ENCODE measurements at places on chromosomes 6 and 20.

DNA sequence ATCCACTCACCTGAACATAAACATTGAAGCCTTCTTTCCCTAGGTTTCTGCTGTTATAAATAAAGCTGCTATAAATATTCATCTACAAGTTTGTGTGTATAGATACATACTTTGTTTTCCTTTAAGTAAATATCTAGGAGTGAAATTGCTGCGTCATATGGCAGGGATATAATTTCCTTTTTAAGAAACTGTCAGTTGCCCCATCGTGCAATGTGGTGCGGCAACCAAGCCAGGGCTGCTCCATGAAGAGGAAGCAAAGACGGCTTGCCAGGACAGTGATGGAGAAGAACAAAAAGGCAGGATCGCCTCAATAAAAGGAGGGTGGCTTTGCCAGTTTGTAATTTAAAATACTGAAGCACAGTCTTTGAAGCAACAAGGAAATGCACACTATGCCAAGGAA lies 36.6 kb downstream of the CITED2 start:
- DNase-seq = no peak

DNA sequence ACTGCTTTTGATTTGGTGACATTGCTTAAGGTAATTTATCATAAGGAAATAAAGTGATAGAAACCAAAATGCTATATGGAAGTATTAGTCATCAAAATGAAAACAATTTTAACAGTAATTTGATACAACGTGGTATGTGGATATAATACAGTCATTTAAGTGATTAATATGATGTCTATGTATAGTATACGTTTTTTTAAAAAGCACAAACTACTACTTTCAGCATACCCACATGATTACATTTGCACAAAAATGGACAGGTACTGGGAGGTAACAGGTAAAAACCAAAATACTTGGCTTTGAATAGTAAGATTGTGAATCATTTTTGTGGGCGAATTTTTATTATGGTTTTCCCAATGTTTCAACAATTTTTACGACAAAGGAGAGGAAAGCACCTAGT lies 97.6 kb downstream of the OGFRL1 start:
- DNase-seq = no peak

- DNase-seq = peak; percentile 72
Measured at GRCh38 chr20:39853636-39854035, 835.4 kb downstream of the MAFB start.

GRCh38 chr6:108739496-108740330 lies 108.5 kb upstream of the ARMC2 start:
- no peak for DNase-seq

- DNase-seq = no peak
Measured at GRCh38 chr6:122651604-122652003, 41.4 kb downstream of the PKIB start.

DNA sequence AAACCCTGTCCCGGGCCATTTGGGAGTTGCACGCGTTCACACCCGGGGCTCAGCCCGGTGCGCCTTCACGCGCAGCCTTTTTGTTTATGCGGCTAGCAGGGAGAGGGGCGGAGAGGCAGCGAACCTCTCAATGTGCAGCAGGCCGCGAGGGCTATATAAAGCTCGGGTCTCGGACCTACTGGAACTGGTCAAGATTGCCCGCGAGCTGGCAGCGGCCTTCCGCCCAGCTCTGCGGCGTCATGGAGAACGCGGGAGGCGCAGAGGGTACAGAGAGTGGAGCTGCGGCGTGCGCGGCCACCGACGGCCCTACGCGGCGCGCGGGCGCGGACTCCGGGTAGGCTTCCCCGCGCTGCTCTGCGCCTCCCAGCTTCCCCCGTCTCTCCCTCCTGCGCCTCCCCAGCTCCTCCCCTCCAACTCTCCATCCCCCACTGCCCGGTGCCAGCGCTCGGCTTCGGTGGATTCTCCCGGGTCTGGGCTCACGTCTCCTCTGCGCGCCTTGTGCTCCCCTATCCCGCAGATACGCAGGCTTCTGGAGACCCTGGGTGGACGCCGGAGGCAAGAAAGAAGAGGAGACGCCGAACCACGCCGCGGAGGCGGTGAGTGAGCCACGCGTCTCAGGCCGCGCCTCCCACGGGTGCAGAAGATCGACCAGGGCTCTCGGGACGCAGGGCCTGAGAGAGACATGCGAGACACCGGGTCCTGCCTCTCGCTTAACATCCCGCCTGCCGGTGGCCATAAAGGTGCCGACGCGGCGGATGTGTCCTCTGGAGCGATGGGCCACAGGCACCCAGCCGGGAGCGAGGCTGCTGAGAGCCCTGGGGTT lies at the start of gene RIPPLY2:
Gene RIPPLY2 (plus strand): TSS at position 183 of the 823 bp plus-strand sequence. CDS start 57 bp downstream, at position 240.
- DNase-seq = no peak

DNA sequence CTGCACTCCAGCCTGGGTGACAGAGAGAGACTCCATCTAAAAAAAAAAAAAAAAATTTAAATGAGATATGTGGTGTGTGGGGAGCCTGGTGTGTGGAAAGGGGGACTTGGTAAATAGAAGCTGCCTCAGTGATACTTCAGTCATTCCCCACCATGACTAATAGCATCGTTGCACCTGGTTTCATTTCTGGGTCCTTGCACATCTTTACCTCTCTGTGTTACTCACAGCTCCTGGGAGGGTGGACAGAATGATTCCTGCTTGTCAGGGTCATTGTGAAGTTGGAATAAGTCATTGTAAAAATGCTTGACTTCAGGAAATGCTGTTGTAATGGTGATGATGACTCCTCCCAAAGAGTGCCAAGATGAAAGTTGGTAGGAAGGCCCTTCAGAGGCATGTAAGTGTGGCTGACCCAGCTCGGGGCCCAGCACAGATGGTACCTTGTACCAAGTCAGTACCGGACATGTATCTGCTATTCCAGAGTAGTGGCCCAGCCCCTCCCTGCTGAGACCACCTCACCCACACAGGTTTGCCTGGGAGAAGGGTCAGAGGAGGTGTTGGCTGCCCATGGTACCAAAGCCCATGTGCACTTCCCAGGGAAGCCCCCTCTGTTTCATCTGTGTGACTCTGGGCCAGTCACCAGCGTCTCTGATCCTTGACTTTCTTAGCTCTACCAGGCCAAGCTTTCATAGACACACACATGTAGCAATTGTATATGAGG lies 48.4 kb downstream of the PLAGL2 start:
- no peak for DNase-seq

DNA sequence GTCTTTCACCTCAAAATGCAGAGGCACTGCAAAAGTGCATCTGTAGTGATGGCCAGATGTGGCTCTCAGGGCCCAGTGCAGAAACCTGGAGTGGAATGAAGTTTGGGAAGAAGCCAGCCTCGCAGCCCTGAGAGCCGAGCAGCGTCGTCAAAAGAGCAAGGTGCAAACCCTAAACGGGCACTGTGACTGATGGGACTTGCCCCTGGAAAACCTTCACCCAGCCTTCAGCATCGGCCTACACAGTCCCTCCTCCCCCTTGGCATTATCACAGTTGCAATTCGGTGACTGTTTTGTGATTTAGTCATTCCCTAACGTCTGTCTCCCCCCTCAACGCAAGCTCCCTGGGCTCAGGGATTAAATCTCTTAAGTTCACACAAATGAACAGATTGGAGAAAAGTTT lies 38.6 kb downstream of the TAF4 start:
- DNase-seq = no peak

DNA sequence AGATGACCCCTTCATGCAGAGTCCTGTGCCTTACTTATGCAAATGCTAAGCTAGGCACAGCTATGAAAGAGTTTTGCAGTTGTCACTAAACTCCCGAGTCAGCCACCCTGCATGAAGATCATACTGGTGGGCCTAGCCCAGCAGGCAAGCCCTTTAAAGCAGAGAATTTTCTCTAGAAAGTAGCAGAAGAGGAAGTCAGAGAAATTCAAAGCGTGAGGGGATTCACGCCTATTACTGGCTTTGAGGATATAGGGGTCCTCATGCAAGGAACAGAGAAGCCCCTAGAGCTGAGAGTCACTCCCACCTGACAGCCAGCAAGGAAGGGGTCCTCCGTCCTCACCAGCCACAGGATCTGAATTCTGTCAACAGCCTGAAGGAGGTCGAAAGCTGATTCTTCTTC lies 54.6 kb downstream of the MYB start:
- DNase-seq = no peak

DNA sequence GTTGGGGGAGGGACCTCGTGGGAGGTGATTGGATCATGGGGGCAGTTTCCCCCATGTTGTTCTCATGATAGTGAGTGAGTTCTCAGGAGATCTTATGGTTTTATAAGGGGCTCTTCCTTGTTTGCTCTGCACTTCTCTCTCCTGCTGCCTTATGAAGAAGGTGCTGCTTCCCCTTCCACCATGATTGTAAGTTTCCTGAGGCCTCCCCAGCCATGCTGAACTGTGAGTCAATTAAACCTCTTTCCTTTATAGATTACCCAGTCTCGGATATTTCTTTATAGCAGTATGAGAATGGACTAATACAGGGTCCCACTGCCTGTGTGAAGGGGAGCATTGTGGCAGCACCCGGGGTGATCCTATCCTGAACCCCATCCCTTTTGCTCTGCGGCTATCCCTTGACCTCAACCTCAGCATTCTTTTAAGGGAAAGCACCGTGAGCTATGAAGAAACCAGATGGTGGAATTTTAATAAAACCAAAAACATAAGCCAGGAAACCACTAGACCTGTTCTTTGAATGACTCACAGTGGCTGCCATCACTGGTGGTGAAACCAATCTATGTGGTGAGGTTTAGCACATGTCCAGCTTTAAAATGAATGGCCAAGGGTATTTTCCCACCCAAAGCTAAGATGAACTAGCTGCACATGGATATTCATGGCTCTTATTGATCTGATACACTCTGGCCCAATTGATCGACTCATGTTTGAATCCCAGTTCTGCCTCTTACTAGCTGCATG lies 62.2 kb downstream of the ZDHHC14 start:
- peak; percentile 88 for DNase-seq

GRCh38 chr6:106749609-106750008 lies 120.2 kb downstream of the QRSL1 start:
- no peak for DNase-seq

DNA sequence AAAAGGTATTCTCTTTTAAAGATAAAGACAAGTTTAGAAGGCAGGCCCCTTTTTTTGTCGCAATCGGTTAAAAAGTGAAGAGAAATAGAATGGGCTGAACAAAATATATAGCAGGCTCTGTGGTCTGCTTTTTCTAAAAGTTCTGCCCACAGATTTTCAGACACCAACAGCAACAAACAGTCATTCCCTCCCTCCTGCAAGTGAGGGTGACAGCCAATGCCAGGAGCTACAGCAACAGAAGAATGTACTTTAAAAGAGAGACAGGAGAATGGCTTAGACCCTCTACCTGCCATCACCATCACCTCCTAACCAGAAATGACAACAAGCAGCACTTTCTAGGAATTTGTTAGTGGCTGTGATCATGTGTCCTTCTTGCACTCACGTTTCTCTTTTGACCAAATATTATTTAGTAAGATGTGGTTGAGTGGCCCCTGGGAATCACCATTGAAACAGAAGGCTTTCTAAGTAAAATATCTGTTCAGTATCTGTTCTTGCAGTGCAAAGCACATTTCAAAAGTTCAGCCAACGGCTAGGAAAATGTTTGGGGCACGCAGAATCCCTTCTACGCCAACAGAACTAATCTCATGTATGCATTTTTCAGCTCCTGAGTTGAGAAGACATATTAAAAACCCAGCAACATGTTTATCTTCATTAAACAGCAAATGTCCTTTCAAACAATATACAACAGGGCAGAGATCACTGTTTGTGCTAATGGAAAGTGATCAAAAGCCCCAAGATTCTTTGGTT lies 248.5 kb downstream of the ATXN1 start:
- no peak for DNase-seq

DNA sequence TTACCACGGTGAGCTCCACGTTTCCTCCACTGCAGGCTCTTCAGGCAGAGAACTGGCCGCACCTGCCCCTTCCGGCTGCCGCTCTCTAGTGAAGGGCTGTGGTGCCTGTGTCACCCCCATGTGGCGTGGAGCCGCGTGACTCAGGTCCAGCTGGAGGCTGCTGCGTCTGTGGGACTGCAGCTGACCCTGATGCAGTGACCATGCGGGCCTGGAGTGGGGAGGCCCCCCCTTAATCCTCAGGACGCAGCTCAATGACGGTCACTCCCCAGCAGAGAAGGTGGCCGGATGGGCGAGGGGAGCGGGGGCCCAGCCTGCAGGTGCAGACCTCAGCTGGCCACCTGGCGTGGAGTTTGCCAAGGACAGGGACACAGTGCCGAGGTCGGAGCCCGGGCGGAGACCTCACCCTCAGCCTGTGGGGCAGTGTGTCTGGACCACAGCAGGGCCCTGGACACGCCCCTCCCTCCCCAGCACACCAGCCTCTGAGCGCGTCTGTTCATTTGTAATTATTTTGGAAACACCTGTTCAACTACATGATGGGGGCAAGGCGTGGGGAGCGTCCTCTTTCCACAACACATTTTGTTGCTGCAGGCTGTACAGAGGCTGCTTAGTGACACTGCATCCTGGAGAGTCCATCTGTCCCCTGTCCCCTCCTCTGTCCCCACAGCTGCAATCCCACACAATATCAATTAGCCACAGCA lies 10.7 kb downstream of the BHLHE23 start:
- no peak for DNase-seq

- DNase-seq = no peak
Measured at GRCh38 chr6:36752187-36752885, 54.7 kb downstream of the RAB44 start.

DNA sequence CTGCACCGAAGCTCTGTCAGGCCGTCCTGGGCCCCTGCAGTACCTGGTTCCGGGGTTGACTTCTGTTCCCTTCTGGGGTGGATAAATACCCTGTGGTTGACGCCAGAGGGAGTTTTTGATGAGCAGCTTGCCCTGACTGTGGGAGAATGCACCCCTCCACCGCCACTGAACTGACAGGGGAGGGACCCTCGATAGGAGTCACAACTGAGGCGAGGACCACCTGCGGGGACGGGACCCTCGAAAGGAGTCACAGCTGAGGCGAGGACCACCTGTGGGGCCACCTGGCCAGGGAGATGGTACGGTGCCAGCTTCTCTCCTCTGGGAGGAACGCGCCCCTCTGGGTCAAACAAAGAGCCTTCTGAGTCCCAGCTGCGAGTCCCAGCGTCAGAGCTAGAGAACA lies 100.1 kb upstream of the FRMD1 start:
- DNase-seq = no peak

GRCh38 chr6:152594701-152595100 lies 42.5 kb downstream of the SYNE1 start:
- no peak for DNase-seq

- no peak for DNase-seq
Measured at GRCh38 chr20:18527836-18528235, 20.1 kb downstream of the SEC23B start.

DNA sequence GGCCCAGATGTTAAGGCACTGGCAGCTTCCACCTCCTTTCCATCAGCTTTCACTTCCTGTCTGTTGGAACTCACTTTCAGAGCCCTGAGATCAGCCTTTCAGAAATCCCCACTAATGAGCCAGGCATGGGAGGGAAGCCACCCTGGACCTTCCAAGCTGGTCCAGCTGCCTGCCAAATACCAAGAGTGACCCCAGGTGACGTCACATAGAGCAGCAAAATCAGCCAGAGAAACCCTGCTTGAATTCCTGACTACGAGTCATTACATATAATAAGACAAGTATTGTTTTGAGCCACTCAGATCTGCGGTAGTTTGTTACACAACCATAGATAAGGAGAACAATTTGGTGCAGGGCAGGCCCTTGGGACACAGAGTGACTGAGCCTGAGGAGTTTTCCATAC lies 556.0 kb upstream of the JAG1 start:
- peak; percentile 91 for DNase-seq
